ENCODE measurements at places on chromosomes 4 and X.

GRCh38 chr4:149512501-149512900 is 303.1 kb downstream of the IQCM start:
- DNase-seq: no peak

DNA sequence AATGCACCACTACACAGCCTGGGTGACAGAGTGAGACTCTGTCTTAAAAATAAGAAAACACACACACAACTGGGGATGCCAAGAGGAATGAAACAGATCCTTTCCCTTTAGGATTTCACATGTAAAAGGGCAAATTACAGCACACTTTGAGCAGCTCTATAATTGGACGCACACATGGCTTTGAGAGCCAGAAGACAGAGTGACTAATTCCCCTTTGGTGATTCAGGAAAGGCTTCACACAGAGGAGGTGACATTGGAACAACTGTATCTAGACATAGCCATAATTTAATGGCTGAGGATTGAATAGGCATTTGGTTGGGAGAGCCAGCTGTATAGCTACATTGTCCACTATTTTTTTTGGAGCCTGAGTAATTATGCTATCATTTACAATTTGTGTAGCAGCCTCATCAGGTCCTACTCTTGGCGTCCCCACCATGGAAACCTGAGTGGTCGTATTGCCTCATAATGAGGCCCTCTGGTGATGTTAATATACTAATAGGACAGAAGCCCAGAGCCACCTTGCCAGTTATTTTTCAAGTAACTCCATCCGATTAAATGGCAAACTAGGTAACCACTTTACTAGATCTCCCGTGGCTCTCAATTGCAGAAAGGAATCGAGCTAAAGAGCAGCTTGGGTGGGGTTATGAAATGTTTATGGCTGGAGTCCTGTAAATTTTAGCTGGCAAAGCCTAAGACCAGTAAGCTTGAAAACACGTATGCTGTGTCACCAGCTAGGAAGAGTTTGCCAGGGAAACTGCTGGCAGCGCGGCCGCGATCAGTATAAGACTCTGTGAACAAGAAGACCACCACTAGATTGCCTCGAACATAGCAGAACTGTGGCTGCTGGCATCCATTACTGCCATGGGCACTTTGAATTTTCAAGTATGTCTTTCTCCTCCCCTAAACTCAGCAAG is 8.5 kb upstream of the PPEF1 start:
- DNase-seq: no peak

DNA sequence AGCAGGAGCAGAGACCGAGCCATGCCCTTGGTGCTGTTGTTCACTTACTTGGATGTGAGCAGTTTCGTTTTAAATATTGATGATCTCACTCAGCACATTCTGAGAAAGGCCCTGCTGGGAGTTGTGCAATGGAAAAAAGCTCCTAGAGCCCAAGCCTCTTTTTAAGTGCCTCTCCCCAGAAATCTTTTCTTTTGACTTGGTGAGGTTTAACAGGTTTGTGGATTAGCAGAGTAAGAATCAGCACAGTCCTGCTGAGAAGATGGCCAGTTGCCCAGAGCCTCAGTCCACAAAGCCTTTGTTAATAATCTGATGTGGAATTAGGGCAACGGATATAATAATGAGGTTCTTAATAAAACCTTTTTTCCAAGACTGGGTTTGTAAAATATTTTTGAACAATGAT is 157.5 kb upstream of the ATP6AP2 start:
- no peak for DNase-seq

DNA sequence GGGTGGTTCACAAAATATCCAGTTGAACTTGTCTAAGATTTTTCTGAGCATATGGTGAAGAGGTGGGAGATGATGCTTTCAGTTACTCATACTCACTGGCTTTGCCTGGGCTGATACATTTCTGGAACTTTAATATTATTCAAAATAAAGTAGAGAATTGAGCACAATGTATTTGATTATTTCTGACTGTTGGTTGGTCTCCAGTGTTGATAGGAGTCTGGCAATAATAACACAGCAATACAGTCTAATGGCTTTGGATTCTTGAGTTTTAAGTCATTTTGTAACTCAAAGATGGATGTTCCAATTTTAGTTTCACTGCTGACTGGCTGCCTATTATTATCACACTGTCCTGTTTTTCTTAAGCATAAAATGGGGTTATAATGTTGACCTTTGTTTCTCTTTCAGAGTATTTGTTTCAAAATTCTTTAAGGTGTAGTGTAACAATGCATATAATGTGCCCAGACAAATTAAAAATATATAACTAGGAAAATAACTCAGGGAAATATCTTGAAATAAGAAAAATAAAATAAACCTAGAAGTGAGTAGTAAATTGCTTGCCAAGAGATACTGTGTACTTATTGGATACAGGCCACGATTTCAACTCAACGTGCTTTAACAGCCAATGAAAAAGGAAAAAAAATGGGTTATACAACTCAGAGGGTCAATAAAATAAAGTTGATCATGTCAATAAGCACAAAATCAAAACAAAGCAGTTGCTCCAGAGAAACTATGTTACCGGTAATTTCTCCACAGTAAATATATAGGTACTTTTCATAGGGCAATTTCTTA is 99.0 kb downstream of the ARSJ start:
- no peak for DNase-seq

GRCh38 chrX:32778965-32779364 is 432.4 kb downstream of the DMD start:
- no peak for DNase-seq

DNA sequence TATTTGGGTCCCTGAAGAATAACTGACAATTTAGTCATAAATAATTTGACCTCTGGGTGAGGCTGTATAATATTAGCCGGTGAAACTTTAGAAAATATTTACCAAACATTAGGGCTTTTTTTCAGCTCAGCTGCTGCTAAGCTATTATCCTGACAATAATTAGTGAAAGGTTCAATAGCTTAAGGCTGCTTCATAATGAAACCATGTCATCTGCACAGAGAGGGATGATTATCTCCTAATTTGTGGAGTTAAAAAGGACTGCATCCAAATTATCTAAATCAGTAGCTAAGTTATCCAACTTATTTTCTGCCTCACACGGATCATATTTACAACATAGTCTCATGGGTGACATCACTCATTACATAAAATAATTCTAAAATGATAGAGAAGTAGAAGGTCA is 1249.8 kb downstream of the RAPGEF2 start:
- no peak for DNase-seq

GRCh38 chrX:154731184-154731583 is 19.7 kb downstream of the GAB3 start:
- no peak for DNase-seq

DNA sequence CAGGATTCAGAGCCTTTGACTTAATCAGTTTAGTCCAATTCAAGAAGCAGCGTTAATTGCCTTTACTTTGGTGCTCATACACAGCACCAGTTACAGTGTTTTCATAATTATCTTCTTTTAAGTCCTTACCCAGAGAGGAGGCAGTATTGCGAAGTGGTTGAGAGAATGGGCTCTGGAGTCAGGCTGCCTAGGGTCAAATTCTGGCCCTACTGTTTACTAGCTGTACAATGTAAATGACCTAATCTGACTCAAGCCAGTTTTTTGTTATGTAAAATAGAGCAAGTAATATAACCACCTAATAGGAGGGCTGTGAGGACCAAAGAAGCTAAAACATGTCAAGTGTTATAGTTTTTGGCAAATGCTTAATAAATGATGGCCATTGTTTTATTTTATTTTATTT is 27.6 kb downstream of the WDR44 start:
- no peak for DNase-seq

DNA sequence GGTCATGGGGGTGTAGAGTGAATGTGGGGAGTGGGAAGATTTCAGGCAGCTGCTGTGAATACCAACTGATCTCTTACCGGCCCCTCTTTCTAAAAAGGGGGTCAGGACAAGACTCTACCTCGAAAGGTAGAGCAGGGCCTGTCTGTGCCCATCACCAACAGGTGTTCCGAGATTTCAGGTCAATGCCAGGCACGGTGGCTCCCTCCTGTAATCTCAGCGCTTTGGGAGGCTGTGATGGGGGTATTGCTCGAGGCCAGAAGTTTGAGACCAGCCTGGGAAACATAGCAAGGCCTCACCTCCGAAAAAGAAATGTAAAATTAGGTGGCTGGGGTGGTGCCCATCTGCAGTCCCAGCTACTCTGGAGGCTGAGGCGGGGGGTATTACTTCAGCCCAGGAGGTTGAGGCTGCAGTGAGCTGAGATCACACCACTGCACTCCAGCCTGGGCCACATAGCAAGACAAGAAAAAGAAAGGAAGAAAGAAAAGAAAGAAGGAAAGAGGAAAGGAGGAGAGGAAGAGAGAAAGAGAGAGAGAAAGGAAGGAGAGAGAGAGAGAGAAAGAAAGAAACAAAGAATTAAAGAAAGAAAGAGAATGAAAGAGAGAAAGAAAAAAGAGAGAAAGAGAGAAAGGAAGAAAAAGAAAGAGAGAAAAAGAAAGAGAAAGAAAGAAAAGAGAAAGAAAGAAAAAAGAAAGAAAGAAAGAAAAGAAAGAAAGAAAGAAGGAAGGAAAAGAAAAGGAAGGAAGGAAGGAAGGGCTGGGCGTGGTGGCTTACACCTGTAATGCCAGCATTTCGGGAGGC is 50.1 kb downstream of the CRLF2 start:
- DNase-seq: no peak

DNA sequence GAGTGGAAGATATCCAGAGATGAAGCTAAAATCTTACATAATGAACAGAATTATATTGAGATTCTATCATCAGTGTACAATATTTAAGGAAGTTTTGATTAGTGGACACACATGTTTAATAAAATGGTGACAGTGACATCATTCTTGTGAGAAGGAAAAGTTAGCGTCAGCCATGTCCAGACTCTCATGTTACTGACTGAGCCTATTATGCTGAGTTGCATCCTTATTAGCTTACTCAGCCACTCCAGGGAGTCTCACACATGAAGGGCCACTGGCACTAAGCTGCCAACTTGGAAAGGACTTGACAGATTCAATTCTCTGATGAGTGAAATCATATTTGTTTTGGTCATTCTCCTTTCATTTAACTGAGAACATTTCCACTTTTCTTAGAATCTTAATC is 170.6 kb downstream of the BANK1 start:
- no peak for DNase-seq

- DNase-seq: no peak
Measured at GRCh38 chrX:150958177-150958576, 25.0 kb upstream of the HMGB3 start.

DNA sequence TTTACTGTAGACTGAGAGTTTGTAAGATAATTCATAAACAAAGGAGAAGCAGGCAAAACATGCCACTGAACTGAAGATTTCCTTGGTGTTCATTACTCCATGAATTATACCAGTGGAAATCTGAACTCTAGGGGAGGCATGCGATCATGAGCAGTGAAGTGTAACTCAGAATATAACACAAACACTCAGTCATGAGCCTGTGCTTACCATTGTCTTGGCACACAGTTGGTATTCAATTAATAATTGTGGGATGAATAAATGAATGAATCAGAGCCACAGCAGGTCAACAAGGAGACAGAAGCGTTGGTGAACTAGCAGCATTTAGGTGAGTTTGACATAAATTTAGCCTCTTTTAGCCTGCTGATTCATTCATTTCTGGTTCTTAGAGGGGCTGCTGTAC is 263.5 kb upstream of the DKK2 start:
- DNase-seq: no peak

- DNase-seq: no peak
Measured at GRCh38 chr4:7411896-7412553, 22.7 kb downstream of the PSAPL1 start.

DNA sequence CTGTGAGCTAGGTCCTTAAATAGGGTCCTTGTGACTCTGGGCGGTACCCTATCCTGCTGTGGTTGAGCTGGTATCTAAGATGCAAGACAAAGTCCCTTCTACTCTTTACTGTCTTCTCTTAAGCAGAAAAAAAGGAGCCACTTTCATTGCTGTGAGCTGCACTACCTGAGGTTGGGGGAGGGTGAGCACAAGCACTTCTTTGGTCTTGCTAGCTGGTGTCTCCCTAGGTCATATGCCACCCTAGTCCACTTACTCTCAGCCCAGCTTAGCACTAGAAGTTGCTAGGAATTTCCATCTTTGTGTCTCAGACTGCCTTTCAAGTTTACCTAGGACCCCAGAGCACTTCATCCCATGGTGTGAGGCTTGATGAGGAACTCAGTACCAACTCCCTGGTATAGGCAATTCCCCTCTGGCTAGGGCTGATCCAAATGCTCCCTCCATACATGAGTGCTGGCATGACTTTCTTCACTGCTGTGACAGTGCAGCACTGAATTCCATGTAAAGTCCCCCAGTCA is 343.6 kb upstream of the CT83 start:
- DNase-seq: no peak

DNA sequence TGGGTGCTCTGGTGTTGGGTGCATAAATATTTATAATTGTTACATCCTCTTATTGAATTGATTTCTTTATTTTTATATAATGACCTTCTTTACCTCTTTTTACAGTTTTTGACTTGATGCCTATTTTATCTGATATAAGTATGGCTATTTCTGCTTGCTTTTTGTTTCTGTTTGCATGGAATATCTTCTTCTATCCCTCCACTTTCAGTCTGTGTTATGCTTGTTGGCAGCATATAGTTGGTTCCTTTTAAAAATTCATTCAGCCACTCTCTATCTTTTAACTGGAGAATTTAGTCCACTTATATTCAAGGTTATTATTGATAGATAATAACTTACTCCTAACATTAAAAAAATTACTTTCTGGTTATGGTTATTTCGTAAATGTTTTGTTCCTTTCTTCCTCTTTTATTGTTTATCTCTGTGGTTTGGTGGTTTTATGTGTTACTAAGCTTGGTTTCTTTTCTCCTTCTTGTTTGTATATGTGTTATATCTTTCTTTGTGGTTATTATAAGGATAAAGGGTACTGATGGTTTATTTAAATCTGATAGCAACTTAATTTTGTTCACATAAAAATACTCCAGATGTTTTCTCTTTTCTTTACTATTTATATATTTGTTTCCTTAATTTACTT is 69.5 kb downstream of the IL15 start:
- no peak for DNase-seq

GRCh38 chr4:169337510-169337909 is 66.8 kb upstream of the SH3RF1 start:
- no peak for DNase-seq

- DNase-seq: peak; percentile 83
Measured at GRCh38 chrX:24024819-24025740, 1.9 kb downstream of the KLHL15 start.

GRCh38 chrX:54808605-54809483 is 1.3 kb downstream of the MAGED2 start:
- peak; percentile 85 for DNase-seq

- DNase-seq: no peak
Measured at GRCh38 chr4:89703829-89704590, 133.0 kb downstream of the SNCA start.

DNA sequence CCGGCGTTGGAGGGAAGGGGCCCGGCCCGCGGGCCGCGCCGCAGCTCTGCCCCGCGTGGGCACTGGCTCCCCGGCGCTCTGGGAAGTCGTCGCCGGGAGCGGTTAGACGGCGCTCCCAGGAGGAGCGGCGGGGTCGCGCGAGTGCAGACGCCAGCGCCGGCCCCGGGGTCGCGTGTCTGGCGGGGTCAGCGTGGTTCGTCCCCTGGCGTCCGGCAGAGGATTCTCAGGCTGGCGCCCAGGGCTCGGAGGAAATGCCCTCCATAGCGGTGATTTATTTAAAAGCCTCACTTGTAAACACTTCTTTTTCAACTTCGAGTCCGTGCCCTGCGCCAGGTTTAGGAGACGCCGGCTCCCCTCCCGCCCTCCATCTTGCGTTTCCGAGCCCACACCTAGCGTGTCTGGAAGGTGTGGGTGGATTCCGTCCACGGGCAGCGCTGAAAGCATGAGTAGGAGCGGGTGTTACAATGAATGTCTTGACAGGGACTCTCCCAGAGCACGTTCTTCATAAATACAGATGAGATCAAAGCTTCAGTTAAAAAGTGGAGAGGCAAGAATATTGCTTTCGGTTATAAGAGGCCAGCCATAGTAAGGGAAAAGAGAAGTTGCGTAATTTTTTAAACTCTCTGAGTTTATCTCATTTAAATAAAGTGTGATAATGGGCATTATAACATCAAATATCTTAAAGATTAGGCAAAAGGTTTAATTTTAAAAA is 692 bp downstream of the FAM241A start:
- DNase-seq: peak; percentile 71
